ENCODE measurements at places on chromosomes 11 and 22.

DNA sequence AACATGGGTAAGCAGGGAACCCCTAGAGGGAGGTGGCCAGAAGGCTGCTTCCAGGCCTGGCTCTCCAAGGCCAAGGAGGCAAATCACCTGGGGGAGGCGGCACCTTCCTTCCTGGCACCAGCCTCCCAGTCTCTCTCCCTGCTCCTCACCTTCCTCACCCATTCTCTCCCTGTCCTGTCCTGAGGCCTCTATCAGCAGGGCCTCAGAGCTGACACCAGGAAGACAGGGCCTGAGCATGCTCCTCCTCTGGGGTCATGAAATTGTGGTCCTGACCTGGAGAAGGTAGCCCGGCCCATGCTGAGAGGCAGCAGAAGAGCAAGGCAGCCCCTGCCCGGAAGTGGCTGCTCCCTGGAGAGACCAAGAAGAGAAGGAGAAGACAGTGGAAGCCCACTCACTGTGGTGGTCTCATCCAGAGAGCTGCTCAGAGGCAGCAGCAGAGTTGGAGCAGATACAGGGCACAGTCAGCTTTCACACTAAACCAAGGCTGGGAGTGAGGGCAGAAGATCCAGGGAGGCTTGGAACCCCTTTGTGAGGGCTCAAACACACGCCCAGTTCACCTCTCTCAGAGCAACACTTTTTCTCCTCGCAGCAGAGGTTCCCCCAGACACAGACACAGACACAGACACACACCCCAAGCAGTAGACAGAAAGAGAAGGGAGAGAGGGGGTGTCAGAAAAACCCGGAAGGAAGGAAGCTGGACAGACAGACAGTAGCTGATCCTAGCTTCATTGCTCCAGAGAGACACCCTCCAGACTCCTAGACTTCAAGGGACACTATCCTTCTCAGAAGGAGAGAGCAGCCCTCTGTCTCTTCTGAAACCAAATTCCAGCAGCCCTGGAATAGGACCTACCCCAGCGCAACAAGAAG lies 1.8 kb downstream of the BCL9L start:
- no peak for DNase-seq

- DNase-seq: no peak
Measured at GRCh38 chr11:130379276-130379675, 49.1 kb downstream of the ADAMTS8 start.

GRCh38 chr22:22720724-22721261 lies 76.4 kb downstream of the GGTLC2 start:
- DNase-seq: no peak

DNA sequence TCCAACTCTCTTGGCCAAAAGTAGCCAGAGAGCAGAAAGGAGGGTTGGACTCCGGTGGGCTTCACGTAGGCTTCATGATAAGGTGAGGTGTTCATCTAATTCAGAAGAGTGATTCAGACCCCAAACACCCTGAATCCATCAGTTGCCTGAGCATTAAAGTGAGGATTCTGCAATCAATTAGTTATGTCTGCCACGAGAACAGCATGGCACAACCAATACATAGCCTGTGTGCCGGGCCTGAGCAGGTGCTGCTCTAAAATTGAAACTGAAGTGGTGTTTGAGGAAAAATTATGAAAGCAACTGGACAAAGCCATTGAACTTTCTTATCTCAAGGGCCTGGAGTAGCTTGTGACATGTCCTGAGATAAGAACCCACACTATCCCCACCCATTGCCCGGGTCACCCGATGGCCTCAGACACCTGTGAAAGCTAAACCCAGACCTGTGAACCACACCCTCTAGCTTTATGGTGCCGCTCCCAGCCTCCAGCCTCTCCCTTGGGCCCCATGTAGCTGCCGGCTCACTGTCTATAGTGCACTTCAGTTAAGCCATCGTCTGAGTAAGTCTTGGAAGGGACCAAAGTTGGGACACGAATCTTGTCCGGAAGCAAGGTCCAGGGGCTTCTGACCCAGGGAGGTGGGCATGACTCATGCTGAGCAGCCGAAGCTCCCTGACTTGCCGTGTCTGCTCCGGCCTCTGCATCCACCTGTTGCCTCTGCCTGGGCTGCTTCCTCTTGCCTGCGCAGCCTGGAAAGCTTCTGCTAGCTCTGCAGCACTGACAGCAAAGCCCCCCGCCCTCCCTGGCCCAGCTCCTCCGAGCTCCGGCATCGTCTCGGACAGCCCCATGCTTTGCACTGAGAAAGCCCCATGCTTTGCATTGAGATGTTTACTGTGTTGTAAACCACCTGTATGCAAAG lies 5.7 kb upstream of the MYEOV start:
- no peak for DNase-seq

DNA sequence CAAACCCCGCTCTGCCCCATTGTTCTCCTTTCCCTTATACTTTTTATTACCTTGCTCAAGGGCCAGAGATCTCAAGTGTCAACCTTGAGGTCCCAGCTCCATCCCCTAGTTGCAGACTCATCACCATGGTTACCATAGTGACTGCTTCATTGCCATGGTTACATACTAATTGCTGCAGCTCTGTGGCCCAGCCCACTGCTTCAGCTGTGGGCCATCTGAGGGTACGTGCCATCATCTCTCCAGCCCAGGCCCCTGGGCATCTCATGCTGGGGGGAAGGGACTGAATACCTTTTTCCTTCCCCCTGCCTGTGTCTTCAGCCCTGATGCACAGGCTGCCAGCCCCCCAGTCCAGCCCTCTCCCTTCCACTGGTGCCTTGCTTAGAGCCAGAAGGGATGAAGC lies 22.2 kb downstream of the TREH start:
- no peak for DNase-seq

GRCh38 chr11:114614127-114614720 lies 18.6 kb upstream of the NXPE4 start:
- no peak for DNase-seq

DNA sequence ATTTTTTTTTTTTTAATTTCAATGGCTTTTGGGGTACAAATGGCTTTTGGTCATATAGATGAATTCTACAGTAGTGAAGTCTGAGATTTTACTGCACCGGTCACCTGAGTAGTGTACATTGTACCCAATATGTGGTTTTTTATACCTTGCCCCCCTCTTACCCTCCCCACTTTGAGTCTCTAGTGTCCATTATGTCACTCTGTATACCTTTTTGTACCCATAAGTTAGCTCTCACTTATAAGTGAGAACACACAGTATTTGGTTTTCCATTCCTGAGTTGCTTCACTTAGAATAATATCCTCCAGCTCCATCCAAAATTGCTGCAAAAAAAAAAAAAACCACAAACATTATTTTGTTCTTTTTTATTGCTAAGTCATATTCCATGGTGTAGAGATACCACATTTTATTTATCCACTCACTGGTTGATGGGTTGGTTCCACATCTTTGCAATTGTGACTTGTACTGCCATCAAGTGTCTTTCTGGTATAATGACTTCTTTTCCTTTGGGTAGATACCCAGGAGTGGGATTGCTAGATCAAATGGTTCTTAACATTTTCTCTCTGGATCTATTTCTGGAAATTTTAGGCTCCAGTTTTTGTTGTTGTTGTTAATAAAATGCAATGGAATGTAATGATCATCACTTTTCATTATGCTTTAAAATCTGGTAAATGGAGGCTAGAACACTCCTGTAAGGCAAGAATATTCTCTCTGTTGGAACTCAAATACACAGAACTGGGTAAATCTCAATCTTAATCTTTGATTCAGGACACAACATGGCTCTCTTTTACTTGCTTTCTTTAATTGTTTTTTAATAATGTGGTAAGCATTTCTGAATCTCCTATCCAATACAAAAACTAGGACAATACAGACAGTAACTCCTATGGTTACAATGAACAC lies 10.3 kb downstream of the NEAT1 start:
- no peak for DNase-seq

DNA sequence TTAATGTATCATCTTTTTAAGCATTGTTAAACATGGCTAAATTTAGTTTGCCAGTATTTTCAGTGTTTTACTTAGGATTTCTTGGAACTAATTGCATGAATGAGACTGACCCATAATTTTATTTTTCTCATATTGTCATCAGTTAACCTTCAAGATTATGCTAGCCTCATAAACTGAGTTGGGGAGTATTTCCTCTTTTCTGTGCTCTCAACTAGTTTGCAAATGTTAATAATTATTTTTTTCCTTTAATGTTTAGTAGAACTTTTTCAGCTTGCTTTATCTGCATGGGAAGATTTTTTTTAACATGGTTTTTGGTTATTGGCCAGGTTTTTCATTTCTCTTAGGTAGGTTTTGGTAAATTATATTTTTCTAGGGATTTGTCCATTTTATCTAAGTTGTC lies 235.4 kb upstream of the SESN3 start:
- DNase-seq: no peak

- DNase-seq: no peak
Measured at GRCh38 chr22:36419177-36419911, 31.6 kb upstream of the MYH9 start.

DNA sequence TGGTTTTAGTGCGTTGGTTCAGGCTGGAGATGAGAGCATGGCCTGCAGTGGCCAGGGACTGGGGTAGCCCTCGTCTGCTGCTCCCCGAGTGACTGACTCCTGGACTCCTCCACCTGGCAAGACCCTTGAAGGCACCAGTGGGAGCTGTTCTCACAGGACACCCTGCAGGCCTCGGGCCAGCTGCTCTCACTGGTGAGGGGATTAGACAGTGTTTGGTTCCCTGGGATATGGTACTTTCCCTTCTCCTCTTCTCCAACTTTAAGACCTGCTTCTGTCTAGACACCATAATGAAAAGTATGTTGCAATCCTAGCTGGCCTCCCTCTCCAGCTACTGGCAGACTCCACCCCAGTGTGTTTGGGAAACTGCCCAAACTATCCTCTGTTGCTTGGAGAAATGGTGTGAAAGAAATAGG lies 168.8 kb upstream of the CADM1 start:
- DNase-seq: no peak

DNA sequence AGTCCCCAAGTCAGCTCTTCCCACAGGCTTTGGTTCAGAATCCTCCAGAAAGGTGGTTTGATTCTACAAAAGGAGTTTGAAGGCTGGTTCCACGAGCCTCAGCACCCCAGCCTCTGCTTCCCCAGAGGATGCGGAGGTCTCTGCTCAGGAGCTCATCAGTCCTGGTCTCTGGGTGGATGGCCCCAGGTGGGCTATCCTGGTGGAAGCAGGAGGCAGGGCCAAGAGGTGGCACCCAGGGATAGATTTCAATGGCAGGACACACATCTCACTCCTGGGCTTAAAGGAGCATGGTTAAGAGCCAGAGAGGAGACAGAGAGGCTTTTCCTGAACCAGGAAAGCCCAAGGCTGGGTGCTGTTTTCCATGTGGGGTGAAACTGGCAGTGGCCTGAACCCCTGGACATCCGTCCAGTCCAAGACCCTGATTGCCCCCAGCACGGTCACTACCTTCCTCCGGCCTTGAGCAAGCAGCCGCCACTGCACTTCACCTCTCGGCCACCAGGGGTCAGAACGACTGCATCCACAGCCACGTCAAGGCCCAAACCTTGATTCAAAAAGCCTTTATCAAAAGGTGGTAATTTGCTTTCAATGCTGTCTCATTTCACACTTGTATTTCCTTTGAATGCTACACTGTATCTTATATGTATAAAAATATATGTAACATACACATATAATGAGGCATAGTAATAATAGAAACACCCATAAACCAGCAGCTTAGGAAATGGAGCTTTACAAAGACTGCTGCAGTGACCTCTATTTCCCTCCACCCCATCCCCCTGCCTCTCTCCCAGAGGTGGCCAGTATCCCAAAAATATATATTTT lies 19.3 kb upstream of the FXYD2 start:
- DNase-seq: no peak

All from HS-27A (cell line).